ENCODE measurements at places on chromosomes 3 and 15.

- DNase-seq: no peak
Observed at GRCh38 chr3:195102609-195103467, 168.1 kb downstream of the XXYLT1 start.

DNA sequence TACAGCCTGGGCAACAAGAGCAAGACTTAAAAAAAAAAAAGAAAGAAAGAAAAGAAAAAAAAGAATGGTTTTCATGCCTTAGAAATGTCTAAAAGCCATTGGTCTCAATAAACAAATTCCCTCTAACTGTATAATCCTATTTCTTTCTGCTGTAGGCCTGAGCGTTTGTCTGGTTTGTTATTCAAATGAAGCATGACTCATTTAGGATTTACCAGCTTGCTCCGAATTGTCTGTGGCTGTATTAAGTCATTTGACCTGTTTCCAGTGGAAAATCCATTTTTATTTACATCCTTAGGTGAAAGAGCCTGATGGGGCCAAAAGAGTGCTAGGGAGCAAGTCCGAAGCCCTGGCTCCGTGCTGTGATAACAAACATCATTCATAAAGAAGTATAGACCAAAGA, 73.8 kb downstream of the BDH1 start:
- DNase-seq: no peak

DNA sequence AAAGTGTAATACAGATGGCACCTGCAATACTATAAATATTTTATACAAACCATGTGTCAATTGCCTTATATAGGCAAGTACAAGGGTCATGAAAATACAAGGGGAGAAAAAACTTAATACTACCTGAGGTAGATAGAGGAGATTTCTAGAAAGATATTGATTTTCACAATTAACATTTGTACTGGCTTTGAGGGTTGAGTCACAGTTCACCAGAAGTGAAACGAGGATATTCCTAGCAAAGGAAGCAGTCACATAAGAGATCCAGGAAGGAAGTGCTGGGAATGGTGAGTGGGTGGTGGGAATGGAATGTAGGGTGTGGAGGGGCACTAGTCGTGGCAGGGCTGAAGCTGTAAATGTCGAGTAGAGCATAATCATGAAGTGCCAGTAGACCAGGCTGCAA, 108.7 kb downstream of the P2RY1 start:
- DNase-seq: no peak

DNA sequence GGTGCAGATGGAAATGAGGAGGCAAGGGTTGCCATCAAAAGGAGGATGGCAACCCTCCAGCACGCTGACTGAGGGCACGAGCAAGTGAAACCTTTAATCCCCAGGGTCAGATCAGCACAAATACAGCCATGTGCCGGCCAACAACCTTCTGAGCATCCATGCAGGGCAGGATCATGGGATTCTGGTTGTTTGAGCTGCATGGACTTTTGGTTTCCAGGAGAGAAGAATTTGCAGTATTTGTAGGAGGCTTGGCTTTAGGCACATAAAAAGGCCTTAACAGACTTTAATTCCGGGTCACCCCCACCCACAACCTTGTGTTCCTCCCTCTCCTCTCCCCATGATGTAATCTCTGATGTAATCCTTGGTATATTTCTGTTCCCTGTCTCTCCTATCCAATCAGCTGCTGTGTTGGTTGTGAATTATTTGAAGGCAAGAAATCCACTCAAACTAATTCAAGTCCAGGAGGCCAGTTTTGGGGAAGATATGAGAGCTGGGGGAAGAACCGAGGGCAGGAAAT, 254.3 kb downstream of the SHQ1 start:
- DNase-seq: no peak

- no peak for DNase-seq
Observed at GRCh38 chr3:67416703-67417102, 237.7 kb downstream of the SUCLG2 start.

GRCh38 chr15:73337187-73337586, 31.6 kb downstream of the HCN4 start:
- DNase-seq: no peak

DNA sequence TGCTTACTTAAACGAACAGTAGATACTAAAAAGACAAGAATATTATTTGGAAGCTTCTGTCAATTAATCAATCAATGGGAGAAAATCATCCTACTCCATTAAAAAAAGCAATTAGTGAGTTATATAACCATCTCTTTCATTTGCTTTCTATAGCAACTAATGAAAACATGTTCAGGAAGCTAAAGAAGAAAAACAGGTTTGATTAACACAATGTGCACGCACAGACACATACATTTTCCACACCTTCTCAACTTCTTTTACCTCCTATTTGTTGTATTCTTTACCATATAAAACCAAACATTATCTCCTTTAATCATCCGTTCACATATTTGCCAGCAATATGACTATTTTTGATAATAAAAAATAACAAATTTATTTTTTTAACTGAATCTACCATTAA, 111.3 kb downstream of the GBE1 start:
- DNase-seq: no peak

DNA sequence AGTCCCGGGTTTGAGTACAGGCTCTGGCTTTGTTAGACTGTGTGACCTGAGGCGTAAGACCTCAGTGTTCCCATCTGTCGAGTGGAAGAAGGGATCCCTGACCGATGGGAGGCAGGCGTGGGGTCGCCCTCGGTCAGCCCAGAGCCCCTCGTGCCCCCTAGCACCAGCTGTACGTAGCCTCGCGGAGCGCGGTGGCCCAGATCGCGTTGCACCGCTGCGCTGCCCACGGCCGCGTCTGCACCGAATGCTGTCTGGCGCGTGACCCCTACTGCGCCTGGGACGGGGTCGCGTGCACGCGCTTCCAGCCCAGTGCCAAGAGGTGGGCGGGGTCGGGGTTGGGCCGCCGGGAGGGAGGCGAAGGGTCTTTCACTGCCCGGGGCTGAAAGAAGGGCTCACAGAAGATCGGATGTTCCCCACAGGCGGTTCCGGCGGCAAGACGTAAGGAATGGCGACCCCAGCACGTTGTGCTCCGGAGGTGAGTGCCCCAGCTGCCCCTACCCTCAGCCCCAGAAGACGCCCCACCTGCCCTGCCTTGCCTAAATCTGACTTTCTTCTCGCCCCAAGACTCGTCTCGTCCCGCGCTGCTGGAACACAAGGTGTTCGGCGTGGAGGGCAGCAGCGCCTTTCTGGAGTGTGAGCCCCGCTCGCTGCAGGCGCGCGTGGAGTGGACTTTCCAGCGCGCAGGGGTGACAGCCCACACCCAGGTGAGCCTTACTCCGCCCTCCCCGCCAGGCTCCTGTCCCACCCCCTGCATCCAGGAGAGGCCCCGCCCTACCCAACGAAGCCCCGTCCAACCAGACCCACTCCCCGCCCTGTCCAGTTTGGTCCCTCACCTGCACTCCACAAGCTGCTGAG, 3.5 kb upstream of the LSMEM2 start:
- no peak for DNase-seq

DNA sequence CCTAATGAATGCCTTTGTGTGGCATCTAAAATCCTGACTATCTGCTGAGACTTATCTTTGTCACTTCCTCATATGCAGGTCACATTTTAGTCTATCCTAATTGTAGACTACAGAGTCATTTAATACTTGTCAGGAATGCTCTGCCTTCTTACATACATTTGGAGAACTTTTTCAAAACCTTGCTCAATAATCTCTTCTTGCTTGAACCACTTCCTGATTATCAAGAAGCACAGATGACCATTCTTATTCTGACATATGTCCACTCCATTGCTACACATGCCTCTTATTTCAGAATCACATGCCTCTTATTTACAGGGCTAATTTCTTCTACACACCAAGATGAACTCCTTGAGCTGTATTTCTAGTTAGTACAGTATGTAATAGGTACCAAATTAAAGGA, 400.3 kb downstream of the TBC1D5 start:
- DNase-seq: no peak
